ENCODE measurements at places on chromosomes 12 and 14. TPM values are rescaled to one million over a fixed set of nuclear protein-coding genes. Genes with fewer than 3 reads are reported as not detected.

DNA sequence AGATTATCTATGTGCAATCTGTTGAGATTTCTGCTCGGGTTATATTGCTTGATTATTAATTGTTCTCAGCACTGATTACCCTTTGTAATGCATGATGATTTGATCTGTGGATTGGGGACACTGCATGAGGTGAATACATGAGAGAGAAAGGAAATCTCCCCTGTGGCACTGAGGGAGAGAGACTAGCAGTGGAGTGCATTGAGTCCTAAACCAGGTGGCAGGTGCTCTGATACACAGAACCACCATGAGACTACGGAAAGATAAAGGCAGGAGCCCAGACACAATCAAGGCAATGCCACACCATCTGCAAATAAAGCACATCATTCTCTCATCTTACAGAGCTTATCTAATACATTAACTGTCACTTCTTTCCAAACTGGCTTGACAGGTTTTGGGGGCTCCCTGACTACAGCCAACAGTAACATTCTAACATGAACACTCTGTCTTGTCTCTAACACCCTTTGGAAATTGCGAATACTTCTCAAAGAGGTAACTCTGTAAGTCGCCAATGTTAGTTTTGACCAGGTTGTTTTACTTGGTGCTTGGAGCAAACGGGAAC is 37.6 kb upstream of the TSPAN8 start:
- DNase-seq: no peak

DNA sequence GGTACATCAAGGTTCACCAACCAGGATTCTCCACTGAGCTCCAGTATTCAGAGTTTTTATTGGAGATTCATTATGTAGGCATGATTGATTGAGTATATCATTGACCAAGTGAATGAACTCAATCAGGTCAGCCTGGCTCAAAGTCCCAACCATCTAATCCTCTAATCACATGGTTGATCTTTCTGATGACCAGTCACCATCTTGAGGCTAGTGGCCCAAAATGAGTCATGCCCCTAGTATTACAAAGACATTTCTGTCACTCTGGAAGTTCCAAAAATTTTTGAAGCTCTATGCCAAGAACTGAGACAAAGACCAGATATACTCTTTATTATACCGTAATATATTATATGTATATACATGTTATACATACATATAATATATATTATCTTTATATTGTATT is 75.9 kb upstream of the ATF7IP start:
- DNase-seq: no peak

- no peak for DNase-seq
Observed at GRCh38 chr12:53200458-53201176, 6.4 kb downstream of the ITGB7 start.

PTPRQ gene
- total RNA-seq: not detected

- no peak for DNase-seq
Observed at GRCh38 chr12:32533971-32534590, 134.7 kb downstream of the FGD4 start.

GRCh38 chr14:35205737-35206136 is 83.4 kb downstream of the PRORP start:
- no peak for DNase-seq

- no peak for DNase-seq
Observed at GRCh38 chr14:67735336-67736147, 33.9 kb downstream of the RDH12 start.

TGFB3 gene
- total RNA-seq: 3.1 TPM

- peak; percentile 90 for DNase-seq
Observed at GRCh38 chr14:73833034-73833433, 18.6 kb upstream of the PTGR2 start.

DNA sequence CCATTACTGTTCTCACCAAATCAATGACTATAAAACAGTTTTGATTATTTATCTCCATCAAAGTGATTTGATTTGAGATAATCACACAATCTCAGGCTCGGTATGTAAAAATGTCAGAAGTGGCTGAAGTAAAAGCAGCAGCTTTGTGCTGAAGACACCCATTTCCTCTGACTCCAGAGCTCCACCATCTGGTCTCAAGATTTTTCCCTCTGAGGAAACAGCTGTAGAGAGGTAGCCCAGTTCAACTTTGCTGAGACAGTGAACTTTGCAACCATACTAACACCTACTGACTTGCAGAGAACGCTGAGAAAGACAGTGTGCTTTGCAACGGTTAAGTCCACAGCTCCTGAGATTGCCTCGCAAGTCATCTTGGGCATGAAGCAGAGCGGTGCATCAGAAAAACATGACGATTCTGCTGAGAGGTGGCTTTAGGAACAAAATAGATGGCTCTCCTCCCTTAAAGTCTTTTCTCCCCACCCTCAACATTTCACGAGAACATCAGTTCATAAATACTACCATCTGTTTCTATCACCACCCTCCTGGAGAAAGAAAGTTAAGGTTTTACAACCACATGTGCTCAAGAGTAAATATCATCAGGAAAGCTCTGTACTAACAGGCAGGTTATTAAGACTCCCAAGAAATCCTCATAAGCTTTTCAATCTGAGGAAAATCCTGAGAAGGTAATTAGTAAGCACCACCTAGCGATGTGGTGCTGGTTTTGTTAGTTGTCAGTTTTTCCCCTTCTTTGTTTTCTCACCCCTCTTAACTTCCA is 34.8 kb downstream of the HIGD1C start:
- DNase-seq: peak; percentile 75

VRTN gene
- not detected for total RNA-seq

GRCh38 chr14:101855958-101856357 is 94.4 kb downstream of the PPP2R5C start:
- peak; percentile 33 for DNase-seq

- no peak for DNase-seq
Observed at GRCh38 chr12:66589095-66589494, 89.8 kb downstream of the GRIP1 start.

- no peak for DNase-seq
Observed at GRCh38 chr14:35072226-35072625, 26.2 kb downstream of the FAM177A1 start.

RD3L gene
- not detected for total RNA-seq

DNA sequence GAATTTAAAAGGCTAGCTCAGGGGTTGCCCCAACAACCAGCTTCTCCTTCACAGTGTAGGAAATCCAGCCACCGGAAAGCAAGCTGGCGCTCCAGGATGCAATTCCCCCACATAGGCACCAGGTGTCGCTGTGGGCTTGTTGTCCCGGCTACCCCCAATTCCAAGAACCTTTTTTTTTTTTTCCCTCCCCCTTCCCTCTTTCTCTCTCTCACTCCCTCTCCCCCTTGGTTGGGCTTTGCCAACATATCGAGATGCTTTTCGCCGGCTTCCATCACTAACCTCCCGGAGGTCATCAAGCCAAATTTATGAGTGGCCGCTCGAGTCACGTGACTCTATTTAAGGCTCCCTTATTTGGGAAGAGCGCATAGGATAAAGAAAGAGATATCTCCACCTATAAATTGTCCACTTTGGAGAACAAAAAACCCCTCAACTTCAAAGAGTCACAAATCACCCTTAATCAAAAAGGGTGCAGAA is at the start of gene HOXC5:
HOXC5 (plus strand) TSS at position 424 of the 474 bp plus-strand sequence. CDS start 73 bp downstream, outside the sequence.
- peak; percentile 77 for DNase-seq

- peak; percentile 19 for DNase-seq
Observed at GRCh38 chr14:94971750-94972149, 185.6 kb downstream of the DICER1 start.

GRCh38 chr14:33455654-33456345 is 495.1 kb downstream of the EGLN3 start:
- no peak for DNase-seq

GRCh38 chr12:47114481-47114892 is 34.7 kb upstream of the AMIGO2 start:
- DNase-seq: no peak

GRCh38 chr12:9881988-9882387 is 699 bp downstream of the KLRF2 start:
- no peak for DNase-seq

GRCh38 chr14:76755610-76756370 is 5.5 kb upstream of the VASH1 start:
- DNase-seq: no peak

GRCh38 chr12:31629756-31630732 is 29.4 kb upstream of the ETFBKMT start:
- DNase-seq: peak; percentile 75

GRCh38 chr12:10722502-10722904 is 620 bp downstream of the YBX3 start:
- no peak for DNase-seq

DNA sequence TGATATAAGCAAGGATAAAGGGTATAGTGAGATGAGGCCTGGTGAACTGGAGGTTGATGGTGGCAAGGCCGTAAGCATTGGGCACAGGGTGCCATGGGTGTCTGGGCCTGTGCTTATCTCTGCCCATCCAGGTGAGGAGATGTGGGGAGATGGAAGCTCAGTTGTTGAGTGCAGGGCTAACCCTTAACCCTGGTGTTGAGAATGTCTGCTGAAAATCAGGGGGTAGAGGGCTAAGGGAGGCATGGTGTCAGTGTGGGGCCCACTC is 86.1 kb downstream of the SYNE2 start:
- DNase-seq: no peak

GRCh38 chr12:88185988-88186387 is 43.9 kb downstream of the TMTC3 start:
- no peak for DNase-seq

OASL gene
- total RNA-seq: not detected

GRCh38 chr14:48546996-48547395 is 871.6 kb upstream of the MDGA2 start:
- DNase-seq: no peak

- no peak for DNase-seq
Observed at GRCh38 chr14:94476023-94476422, at the start of gene SERPINA9. SERPINA9 (minus strand) TSS chr14:94476197; CDS start chr14:94469840, 6,357 bp downstream.

- DNase-seq: no peak
Observed at GRCh38 chr14:94388384-94389103, at the start of gene SERPINA1. SERPINA1 (minus strand) TSS chr14:94388602; CDS start chr14:94383237, 5,365 bp downstream.

DNA sequence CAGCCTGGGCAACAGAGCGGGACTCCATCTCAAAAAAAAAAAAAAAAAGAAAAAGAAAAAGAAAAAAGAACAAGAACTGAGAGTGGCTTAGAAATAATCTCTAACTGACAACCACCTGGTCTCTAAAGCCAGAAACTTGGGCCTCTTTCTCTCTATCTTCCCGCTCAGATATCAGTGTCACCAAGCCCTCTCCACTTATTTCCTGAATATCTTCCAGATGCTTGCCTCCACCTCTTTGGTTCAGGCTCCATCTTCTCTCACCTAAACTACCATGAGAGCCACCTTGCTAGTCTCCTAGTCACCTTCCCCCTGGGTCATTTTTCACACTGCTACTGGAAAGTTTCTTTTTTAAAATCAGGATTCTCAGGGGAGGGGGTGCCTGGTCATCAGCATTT is 1.8 kb upstream of the TM9SF1 start:
- DNase-seq: no peak

Data from G401 (cell line).